ENCODE measurements at places on chromosomes 2 and 18.

- peak; percentile 24 for DNase-seq
These were observed 36.4 kb upstream of the ZCCHC2 start for GRCh38 chr18:62486290-62486964.

- no peak for DNase-seq
These were observed 292.8 kb downstream of the SOX11 start for GRCh38 chr2:5984946-5985345.

- DNase-seq, result no peak
These were observed 93.1 kb downstream of the RHOB start for GRCh38 chr2:20539776-20540586.

DNA sequence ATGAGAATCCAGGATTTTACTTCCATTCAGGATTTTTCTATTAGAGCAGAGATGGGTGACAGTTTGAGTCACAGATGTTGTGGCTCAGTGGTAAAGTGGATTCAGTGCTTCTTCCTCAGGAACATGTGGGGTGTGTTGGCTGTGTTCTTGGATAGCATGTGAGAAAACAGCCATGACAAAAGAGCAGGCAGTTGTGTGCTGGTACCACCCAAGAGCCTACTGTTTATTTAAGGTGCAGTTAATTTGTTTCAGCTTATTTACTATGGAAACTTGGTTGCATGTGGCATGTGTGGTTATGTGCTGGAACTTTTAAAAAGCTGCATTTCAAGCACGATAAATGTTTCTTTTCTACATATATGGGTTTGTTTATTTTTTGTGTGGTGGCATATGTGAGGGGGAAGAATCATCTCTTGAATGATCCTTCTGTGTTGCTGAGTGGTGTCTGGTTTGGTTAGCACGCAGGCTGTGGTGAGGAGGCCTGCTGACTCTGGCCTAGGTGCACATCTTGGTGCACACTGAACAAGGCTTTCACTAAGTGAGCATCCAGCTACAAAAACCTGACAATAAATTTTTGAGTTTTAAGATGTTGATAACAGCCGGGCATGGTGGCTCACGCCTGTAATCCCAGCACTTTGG lies 67.3 kb downstream of the SPTBN1 start:
- DNase-seq, result no peak

- no peak for DNase-seq
These were observed 7.6 kb upstream of the SERPINB12 start for GRCh38 chr18:63534615-63535014.

- no peak for DNase-seq
These were observed 33.0 kb downstream of the TMEFF2 start for GRCh38 chr2:192161656-192162290.

- no peak for DNase-seq
These were observed 8.5 kb downstream of the MEIS1 start for GRCh38 chr2:66443186-66443978.
